ENCODE measurements at places on chromosomes 1 and 21. TPM values are rescaled to one million over a fixed set of nuclear protein-coding genes. Genes with fewer than 3 reads are reported as not detected.

GRCh38 chr1:159884296-159884695 lies 15.7 kb downstream of the CFAP45 start:
- H3K27me3 ChIP-seq: no peaks in the 10 kb centered on the region
- H3K4me3 ChIP-seq: no peak overlapping the region
- no peak overlapping the region for H3K27ac ChIP-seq
- peaks cover 37% of the 10 kb centered on the region for H3K4me1 ChIP-seq

SPATA45 gene
- not detected for total RNA-seq

GRCh38 chr1:226763905-226764264 lies 24.8 kb upstream of the ITPKB start:
- H3K36me3 ChIP-seq: no peaks in the 10 kb centered on the region
- no peaks in the 10 kb centered on the region for H3K27me3 ChIP-seq
- H3K4me3 ChIP-seq: no peak overlapping the region
- H3K27ac ChIP-seq: no peak overlapping the region
- no peaks in the 10 kb centered on the region for H3K4me1 ChIP-seq
- DNase-seq: no peak

DNA sequence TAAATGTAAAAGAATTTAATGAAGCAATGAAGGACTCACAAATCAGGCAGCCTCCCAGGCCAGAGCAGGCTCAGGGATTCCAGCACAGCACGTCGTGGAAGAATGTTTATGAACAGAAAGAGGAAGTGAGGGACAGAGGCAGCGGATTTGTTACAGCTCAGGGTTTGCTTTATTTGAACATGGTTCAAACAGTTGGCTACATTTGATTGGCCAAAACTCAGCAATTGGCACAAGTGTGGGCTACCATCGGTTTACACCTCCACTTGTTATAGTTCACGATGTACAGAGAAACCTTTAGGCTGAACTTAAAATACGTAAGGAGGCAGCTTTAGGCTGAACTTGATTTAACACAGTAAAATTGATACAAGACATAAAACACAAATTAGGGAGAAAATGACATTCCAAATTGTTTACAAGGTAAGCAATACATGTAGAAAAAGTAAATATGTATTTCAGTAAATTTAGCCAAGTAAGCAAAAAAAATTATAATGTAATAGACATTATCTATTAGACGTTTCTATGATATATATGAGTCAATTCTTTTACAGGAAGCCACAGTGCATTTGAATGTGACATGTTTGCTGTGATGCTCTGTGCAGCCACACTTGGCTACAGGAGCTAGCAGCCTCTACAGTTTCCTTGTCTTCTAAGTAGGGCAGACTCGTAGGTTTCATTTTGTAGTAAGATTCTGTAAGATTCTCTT lies 126.5 kb downstream of the ADSS2 start:
- H3K4me1 ChIP-seq: peaks cover 27% of the 10 kb centered on the region
- peak overlapping the region; percentile 90 for H3K27ac ChIP-seq
- no peak for DNase-seq
- H3K36me3 ChIP-seq: no peaks in the 10 kb centered on the region
- H3K4me3 ChIP-seq: no peak overlapping the region

DNA sequence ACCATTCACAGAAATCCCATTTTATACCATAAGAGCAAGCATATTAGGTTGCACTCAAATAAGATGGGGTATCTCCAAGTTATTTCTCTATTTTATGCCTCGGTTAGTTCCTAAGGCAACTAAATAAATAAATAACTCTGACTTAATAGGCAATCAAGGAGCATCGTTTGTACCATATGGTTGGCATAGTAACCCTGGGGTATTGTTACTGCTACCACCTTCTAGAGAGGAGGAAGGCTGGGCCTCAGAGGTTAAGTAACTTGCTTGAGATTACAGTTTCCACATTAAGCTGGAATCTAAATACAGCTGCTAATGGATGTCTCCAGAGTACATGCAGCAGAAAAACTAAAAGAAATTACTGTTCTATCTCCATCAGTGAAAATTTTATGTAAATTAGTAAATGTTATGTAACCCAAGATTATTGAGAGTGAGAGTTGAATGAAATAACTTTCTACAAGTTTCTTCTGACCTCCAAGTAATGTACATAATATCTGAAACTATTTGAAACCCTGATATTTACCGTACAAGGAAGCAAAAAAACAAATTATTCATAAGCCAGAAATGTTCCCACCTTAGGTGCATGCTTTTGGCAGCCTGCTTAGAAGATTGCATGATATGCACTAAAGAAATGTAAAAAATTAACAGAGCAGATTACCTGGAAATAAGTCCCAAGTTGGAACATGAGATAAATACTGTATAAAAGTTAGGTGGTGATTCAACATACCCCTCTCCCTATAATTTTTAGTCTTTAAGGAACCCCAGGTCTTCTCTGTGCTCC lies 127.0 kb downstream of the CRB1 start:
- no peak overlapping the region for H3K27ac ChIP-seq
- no peaks in the 10 kb centered on the region for H3K4me1 ChIP-seq
- DNase-seq: no peak
- no peaks in the 10 kb centered on the region for H3K27me3 ChIP-seq
- H3K36me3 ChIP-seq: no peaks in the 10 kb centered on the region

- no peaks in the 10 kb centered on the region for H3K36me3 ChIP-seq
- no peak for DNase-seq
- H3K4me1 ChIP-seq: peaks cover 13% of the 10 kb centered on the region
- H3K4me3 ChIP-seq: no peak overlapping the region
Observed at GRCh38 chr1:235088430-235088829, 40.2 kb downstream of the TOMM20 start.

GRCh38 chr21:45390831-45391742 lies 13.9 kb upstream of the COL18A1 start:
- H3K27me3 ChIP-seq: no peaks in the 10 kb centered on the region
- no peak for DNase-seq
- no peaks in the 10 kb centered on the region for H3K36me3 ChIP-seq
- peaks cover 19% of the 10 kb centered on the region for H3K4me1 ChIP-seq

DNA sequence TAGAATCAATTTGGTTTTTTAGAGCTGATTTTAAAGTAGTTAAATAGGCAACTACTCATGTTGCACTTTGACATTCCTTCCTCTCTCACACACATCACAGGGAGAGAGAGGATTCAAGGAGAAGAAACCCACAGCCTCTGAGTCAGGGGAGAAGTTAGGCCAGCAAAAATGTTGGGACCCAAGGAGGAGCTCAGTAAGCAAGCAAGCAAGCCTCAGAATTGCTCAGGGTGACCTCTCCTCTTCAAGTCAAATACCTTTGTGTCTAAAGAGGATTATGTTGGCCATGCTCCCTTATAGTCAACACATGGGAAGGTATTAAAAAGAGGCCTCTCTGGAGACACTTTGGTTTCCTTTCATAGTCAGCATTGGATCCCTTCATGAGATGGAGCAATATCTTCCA lies 80.5 kb upstream of the WARS2 start:
- H3K27ac ChIP-seq: no peak overlapping the region
- no peaks in the 10 kb centered on the region for H3K36me3 ChIP-seq
- DNase-seq: no peak
- no peaks in the 10 kb centered on the region for H3K4me1 ChIP-seq

- H3K27me3 ChIP-seq: peaks cover 7% of the 10 kb centered on the region
- no peaks in the 10 kb centered on the region for H3K36me3 ChIP-seq
- no peak overlapping the region for H3K27ac ChIP-seq
- no peak for DNase-seq
- peaks cover 4% of the 10 kb centered on the region for H3K4me1 ChIP-seq
- no peak overlapping the region for H3K4me3 ChIP-seq
Observed at GRCh38 chr1:175885326-175885725, 141.9 kb upstream of the TNR start.

GRCh38 chr1:233606813-233607212 lies 7.1 kb upstream of the KCNK1 start:
- H3K36me3 ChIP-seq: no peaks in the 10 kb centered on the region
- no peak overlapping the region for H3K4me3 ChIP-seq
- DNase-seq: no peak

DNA sequence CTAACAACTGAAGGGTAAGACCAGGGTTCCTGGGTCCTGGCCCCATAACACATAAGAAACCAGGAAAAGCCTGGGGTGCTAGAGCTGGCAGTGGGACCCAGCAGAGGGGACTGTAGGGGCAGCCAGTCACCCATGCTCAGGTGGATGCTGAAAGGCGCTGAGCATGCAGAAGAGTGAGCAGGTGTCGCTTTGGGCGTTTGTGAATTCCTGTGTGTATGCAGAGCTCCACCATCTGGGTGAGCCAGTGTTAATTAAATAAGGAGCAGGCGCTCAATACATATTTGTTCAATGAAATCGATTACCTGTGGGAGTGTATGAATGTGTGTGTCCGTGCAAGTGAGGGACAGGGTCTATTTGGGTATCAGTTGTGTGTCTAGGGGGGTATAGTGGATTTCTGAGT lies 499 bp downstream of the C1QA start:
- H3K27me3 ChIP-seq: no peaks in the 10 kb centered on the region
- no peaks in the 10 kb centered on the region for H3K36me3 ChIP-seq
- H3K27ac ChIP-seq: peak overlapping the region; percentile 17
- peaks cover 3% of the 10 kb centered on the region for H3K4me1 ChIP-seq
- H3K4me3 ChIP-seq: peak overlapping the region; percentile 42
- DNase-seq: no peak

- no peaks in the 10 kb centered on the region for H3K36me3 ChIP-seq
- no peak for DNase-seq
- no peaks in the 10 kb centered on the region for H3K27me3 ChIP-seq
- no peak overlapping the region for H3K27ac ChIP-seq
- no peak overlapping the region for H3K4me3 ChIP-seq
- no peaks in the 10 kb centered on the region for H3K4me1 ChIP-seq
Observed at GRCh38 chr1:74811436-74812179, 78.7 kb downstream of the TYW3 start.

- peak overlapping the region; percentile 97 for H3K27ac ChIP-seq
- no peaks in the 10 kb centered on the region for H3K36me3 ChIP-seq
- peaks cover 52% of the 10 kb centered on the region for H3K4me1 ChIP-seq
- no peaks in the 10 kb centered on the region for H3K27me3 ChIP-seq
- H3K4me3 ChIP-seq: peak overlapping the region; percentile 80
- no peak for DNase-seq
Observed at GRCh38 chr1:50976111-50976889, 6.3 kb downstream of the CDKN2C start.

GRCh38 chr1:39142401-39143060 lies 62.0 kb upstream of the MACF1 start:
- H3K4me3 ChIP-seq: no peak overlapping the region
- peaks cover 56% of the 10 kb centered on the region for H3K4me1 ChIP-seq
- no peaks in the 10 kb centered on the region for H3K27me3 ChIP-seq
- no peaks in the 10 kb centered on the region for H3K36me3 ChIP-seq

GRCh38 chr1:15882665-15883064 lies 35.2 kb downstream of the SPEN start:
- no peak overlapping the region for H3K27ac ChIP-seq
- H3K27me3 ChIP-seq: no peaks in the 10 kb centered on the region
- no peaks in the 10 kb centered on the region for H3K36me3 ChIP-seq

DNA sequence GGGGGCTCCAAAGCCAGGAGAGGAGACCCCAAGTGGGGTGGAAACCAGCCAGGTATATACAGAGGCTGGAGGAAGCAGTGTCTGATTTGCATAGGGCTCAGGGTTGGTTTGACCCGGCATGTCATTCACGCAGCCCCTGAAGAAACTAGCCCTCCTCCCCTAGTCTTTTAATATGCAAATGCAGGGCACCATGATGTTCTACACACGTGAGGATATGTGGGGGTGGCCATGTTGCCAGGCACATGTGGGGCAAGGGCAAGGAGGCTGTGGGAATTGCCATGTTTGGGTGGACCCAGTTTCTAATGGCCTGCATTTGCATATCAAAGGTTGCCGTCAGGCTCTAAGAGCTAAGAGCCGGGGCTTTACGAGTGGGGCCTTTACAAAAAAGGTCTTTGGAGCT lies 12.0 kb upstream of the RHOU start:
- H3K27ac ChIP-seq: no peak overlapping the region
- DNase-seq: no peak
- peaks cover 4% of the 10 kb centered on the region for H3K4me1 ChIP-seq
- no peak overlapping the region for H3K4me3 ChIP-seq

DNA sequence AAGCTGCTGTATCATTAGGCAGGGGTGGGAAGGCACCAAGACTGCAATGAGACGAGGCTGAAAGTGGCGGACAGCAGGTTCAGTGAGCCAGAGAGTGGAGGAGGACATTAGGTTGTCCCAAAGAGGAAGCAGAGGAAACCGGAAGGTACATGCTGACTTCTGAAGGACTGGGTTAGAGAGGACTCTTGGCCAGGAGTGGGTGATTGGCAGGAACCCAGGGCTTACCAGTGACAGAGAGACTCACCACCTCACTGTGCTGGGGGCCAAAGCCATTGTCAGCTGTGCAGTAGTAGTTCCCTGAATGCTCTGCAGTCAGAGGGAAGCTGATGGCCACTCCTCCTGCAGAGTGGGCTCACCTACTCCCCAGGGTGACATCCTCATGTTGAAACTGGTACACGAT lies 41.9 kb upstream of the FCRL4 start:
- H3K27ac ChIP-seq: no peak overlapping the region
- H3K4me3 ChIP-seq: no peak overlapping the region
- no peaks in the 10 kb centered on the region for H3K36me3 ChIP-seq
- no peaks in the 10 kb centered on the region for H3K4me1 ChIP-seq

GRCh38 chr1:45411510-45411899 lies 71.3 kb upstream of the MUTYH start:
- peaks cover 42% of the 10 kb centered on the region for H3K4me1 ChIP-seq
- H3K36me3 ChIP-seq: no peaks in the 10 kb centered on the region
- no peak for DNase-seq
- H3K4me3 ChIP-seq: no peak overlapping the region

HRNR gene
- total RNA-seq: not detected

DNA sequence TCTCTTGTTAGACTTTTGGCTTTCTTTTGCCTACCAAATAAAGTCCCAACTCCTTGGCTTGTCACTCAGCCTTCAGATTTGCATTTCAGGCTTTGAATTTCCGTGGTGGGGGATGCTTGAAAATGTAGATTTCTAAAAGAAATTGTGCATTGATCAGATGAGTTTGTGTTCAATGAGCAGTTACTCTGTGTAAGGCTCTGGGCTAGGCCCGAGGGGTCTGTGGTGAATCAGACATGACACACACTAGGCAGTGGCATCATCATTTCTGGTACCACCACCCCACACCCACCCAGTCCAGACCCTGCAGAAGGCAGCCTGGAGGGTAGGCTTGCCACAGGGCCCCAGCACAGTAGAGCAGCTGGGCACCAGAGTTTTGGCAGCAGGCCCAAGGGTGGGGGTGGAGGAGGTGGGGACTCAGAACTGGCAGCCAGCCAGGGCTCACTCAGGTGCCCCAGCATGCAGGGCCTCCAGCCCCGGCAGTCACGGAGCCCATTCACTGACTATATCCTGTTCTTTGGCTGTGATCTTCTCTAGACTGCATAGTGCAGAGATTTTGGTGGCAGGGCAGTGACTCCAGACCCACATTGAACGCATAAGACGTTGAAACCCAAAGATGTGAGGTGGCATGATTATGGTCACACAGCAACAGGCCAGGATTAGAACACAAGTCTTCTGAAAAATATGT lies 97.2 kb upstream of the ARTN start:
- no peaks in the 10 kb centered on the region for H3K36me3 ChIP-seq
- H3K4me3 ChIP-seq: no peak overlapping the region
- peaks cover 22% of the 10 kb centered on the region for H3K4me1 ChIP-seq
- H3K27ac ChIP-seq: no peak overlapping the region
- no peak for DNase-seq

GRCh38 chr1:18874600-18874999 lies 15.1 kb upstream of the TAS1R2 start:
- no peak overlapping the region for H3K27ac ChIP-seq
- no peaks in the 10 kb centered on the region for H3K4me1 ChIP-seq
- H3K36me3 ChIP-seq: no peaks in the 10 kb centered on the region
- H3K4me3 ChIP-seq: no peak overlapping the region
- no peak for DNase-seq
